ENCODE measurements at places on chromosomes 6 and 20.

- no peak for DNase-seq
These were observed 97.3 kb upstream of the UST start for GRCh38 chr6:148649454-148649963.

DNA sequence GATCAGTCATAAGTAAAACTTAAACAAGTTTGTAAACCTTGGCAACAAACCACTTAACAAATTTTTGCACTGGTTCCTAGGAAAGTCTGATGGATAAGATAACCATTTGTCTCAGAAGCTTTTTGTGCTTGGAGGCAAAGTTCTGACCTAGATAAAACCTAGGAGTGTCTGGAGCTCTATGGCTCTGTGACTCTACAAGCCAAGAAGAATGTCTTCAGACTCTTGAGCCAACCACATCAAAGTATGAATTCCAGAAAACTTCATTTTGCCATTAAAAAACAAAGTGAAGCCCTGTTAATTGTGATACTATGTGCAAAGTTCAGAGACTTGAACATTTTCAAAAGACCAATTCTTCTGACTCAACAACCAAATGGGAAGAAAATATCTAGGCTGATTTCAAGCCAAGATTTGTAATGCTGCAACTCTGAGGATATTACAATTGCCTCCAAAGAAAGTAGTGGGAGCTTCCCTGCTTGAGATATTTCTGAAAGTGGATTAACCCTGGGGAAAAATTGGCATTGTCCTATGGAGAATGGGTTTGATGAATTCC is 158.1 kb upstream of the FOXQ1 start:
- DNase-seq = no peak

DNA sequence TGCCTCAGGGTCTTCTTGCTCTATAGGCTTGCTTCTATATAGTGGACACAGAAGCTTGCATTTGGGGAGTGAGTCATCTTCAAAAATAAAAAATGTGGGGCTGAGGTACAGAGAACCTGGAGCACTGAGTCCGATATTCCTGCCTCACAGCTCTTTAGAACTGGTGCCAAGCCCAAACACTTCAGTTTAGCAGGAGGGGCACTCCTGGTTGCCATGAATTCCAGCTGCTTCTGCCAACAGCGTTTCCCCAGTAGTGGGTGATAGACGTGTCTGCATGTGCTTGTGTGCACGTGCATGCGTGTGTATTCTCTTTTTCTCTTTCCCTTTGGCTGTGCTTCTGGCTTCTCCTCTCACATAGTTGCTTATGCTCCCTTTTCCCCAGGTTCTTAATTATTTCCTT is 11.9 kb downstream of the DNPH1 start:
- DNase-seq = no peak

GRCh38 chr6:7673063-7673536 is 52.8 kb upstream of the BMP6 start:
- DNase-seq = no peak

Data from stimulated activated CD4-positive, alpha-beta T cell treated with anti-CD3 and anti-CD28 coated beads, Interleukin-2, amount 100 ng/mL, for 24 hours (primary cell).